ENCODE measurements at places on chromosomes 11 and 22.

DNA sequence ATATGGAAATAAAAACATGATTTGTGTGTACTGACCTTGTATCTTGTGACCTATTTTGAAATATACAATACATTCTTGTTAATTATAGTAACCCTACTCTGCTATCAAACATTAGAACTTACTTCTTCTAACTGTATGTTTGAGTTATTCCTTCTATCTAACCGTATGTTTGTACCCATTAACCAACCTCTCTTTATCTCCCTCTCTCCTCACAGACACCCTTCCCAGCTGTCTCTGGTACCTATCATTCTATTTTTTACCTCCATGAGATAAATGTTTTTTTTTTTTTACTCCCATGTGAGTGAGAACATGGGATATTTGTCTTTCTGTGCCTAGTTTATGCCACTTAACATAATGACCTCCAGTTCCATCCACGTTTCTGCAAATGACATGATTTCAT is 128.7 kb downstream of the DDX10 start:
- no peak for DNase-seq

GRCh38 chr11:9367551-9367950 is 16.9 kb upstream of the IPO7 start:
- no peak for DNase-seq

GRCh38 chr22:41488596-41489385 is 19.9 kb downstream of the ACO2 start:
- DNase-seq = no peak

- DNase-seq = no peak
Measured at GRCh38 chr11:12871241-12871640, 137.9 kb upstream of the RASSF10 start.

GRCh38 chr22:45885171-45885840 is 91.7 kb downstream of the WNT7B start:
- no peak for DNase-seq

GRCh38 chr11:35967042-35967441 is 23.2 kb downstream of the LDLRAD3 start:
- no peak for DNase-seq

DNA sequence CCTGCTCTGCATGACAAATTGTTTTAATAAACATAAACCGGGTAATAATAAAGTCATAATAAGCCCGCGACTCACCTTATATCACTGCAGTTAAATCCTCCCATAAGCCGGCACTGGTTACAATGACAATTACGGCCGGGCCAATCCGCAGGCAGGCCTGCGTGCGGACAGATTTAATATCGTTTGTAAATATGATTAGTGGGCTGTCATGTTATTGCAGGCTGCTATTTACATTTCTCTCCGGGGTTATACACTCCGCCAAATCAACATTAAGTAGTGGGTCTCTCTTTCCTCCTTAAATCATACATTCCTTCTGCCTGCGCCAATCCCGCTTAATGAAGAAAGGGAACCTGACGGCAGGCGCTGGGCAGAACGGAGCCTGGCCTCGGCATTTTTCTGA is 51.8 kb upstream of the LMO1 start:
- no peak for DNase-seq

DNA sequence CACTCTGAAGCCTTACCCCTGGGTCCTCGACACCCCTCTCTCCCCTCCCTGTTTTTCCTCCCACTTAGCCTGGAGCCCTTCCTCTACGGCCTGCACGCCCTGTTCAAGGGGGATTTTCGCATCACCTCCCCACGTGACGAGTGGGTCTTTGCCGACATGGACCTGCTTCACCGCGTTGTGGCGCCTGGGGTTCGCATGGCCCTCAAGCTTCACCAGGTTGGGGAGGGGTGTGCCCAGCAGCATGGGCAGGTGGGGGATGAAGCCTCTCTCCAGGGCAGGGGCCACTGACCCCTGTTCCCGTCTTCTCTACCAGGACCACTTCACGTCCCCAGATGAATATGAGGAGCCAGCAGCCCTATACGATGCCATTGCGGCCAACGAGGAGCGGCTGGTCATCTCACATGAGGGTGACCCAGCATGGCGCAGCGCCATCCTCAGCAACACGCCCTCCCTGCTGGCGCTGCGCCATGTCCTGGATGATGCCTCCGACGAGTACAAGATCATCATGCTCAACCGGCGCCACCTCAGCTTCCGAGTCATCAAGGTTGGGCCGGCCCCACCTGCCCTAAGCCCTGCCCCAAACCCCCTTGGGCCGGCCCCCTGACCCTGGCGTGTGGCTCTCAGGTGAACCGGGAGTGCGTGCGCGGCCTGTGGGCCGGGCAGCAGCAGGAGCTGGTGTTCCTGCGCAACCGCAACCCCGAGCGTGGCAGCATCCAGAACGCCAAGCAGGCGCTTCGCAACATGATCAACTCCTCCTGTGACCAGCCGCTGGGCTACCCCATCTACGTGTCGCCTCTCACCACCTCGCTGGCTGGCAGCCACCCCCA is 2.8 kb upstream of the SIPA1 start:
- no peak for DNase-seq

GRCh38 chr22:49432897-49433443 is 394.7 kb downstream of the BRD1 start:
- no peak for DNase-seq

GRCh38 chr22:32123657-32124056 is 35.4 kb downstream of the C22orf42 start:
- DNase-seq = no peak

DNA sequence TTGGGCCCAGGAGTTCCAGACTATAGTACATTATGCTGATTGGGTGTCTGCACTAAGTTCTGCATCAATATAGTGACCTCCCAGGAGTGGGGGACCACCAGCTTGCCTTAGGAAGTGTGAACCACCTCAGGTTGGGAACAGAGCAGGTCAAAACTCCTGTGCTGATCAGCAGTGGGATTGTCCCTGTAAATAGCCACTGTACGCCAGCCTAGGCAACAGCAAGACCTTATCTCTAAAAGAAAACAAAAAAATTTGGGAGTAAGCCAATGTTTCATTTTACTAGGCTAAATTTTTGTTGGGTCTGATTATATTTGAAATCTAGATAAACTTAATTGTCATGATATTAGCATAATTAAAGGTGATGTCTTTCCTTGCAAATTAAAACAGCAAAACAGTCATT is 3.4 kb downstream of the DEPDC5 start:
- DNase-seq = no peak

GRCh38 chr22:42909363-42910058 is 52.4 kb upstream of the ARFGAP3 start:
- no peak for DNase-seq

DNA sequence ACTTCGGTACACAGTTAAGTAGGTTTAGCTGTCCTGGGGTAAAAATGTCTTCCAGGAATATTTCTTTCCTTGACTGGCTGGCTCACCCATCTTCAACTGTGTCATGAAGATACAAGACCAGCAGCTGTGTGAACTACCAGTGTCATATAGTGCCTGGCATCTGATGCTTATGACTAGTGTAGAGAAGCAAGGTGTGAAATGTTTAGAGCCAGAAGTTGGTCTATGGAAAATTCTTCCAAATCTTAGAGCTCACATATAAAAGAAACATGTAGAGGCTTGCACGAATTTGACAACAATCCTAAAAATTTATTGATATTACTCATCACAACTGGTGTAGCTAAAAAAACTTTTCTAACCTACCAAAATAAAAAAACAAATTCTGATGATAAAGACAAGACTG is 54.4 kb downstream of the ARL14EP start:
- no peak for DNase-seq

DNA sequence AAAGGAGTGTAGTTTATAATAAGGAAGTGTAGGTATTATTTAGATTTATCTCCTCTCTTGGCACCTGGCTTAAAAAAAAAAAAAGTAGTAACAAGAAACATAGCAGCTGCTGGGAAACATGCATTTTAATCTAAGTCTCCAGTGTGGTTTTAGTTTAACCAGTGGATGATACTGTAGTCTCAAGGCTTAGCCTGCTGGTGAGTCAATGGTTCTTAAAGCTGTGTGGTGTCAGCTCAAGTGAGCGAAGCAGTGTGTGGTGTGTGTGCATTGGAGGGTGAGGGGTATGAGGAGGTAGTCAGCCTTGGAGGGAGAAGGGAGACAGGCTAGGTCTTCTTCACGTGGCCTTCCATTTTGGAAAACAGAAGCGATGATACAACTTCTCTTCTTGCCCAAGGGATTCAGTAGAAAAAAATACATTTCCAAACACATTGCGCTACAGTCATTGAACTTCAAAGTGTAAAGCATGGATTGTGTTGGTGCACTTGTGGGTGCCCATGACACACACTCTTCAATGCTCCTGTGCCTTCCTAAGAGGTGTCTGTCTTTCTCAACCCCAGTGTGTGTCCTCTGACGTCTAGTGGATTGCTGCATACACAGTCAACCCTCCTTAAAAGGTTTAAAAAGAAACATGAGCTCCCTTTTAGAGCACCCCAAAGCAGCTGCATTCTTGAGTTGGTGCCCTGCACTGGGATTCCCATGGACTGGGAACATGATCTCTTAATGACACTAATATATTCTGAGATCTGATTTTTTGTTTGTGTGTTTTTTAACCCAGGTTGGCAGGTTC is 40.1 kb downstream of the ZBTB16 start:
- no peak for DNase-seq

- peak; percentile 45 for DNase-seq
Measured at GRCh38 chr11:96112192-96113128, 188.6 kb upstream of the MTMR2 start.

- DNase-seq = no peak
Measured at GRCh38 chr11:130399196-130399595, 29.2 kb downstream of the ADAMTS8 start.
